Chondrocyte (in vitro differentiated cells): ENCODE measurements at places on chromosomes 7 and 10. TPM values are rescaled to one million over a fixed set of nuclear protein-coding genes. Genes with fewer than 3 reads are reported as not detected.

The ZNF239 gene
- 4.2 to 5.6 TPM (median 4.6 TPM) in 3 replicates for total RNA-seq

The VSTM4 gene
- total RNA-seq = 4.6 to 7.2 TPM (median 6.4 TPM) in 3 replicates

DNA sequence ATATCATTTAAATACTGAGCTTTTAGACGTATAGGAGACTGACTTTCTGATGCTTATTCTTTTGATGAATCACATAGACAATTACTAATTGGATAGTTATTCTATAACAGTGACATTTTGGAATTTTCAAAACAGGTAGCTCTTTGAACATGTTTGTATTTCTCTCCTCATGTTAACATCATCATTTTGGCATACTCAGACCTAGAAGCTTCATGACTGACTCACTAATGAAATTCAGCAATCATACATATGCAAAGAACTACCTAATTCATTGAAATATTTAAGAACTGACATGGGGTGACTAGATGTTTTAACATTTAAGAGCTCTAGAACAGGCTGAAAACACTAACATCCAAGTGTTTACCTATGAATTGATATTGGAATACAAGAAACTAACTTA is 192.3 kb downstream of the VTI1A start:
- H3K27me3 ChIP-seq = no peaks in the 10 kb centered on the region
- H3K27ac ChIP-seq = no peak overlapping the region
- peaks cover 8% of the 10 kb centered on the region for H3K4me1 ChIP-seq
- no peaks in the 10 kb centered on the region for H3K36me3 ChIP-seq
- no peak for DNase-seq

DNA sequence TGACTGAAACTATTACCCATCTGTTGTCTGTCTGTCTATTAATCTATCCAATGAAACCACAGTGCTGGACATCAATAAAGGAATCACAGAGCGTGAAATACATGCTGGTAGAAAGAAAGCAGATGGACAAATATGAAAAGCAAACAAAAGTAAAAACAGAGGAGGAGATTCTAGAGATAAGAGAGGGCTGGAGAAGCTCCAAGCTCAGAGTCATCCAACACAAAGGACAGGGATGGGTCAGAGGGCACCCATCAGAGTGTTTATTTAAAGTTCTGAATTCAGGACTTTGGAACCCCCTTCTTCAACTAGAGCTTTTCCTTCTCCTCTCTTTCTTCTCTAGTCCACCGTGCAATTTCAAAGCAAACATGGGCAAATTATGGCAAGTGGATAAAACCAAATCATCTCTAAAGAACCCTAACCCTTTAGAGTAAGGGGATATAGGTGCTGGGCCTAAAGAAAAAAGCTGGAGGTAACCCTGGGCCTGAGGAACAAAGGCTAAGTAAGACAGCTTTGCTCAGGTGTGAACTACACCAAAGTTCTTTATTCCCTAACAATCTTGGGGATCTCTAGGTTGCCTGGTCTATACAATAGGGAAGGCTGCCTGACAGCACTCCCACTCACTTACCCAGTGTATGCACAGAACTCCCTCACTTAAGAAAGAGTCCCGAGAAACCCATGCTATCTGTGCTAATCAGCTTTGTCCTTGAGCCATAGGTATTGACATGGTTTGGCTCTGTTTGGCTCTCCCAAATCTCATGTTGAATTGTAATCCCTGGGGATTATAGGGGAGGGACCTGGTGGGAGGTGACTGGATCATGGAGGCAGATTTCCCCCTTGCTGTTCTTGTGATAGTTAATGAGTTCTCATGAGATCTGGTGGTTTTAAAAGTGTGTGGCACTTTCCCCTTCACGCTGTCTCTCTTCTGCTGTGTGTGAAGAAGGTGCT is 97.0 kb downstream of the BAMBI start:
- H3K4me3 ChIP-seq = no peak overlapping the region
- H3K27ac ChIP-seq = no peak overlapping the region
- no peak for DNase-seq
- peaks cover 2% of the 10 kb centered on the region for H3K4me1 ChIP-seq
- no peaks in the 10 kb centered on the region for H3K27me3 ChIP-seq
- H3K36me3 ChIP-seq = no peaks in the 10 kb centered on the region

The EGFR gene
- total RNA-seq = 13.6 to 27.4 TPM (median 25.5 TPM) in 3 replicates
